Cardiac atrium fibroblast (primary cell): ENCODE measurements at places on chromosomes 16 and 17. TPM values are rescaled to one million over a fixed set of nuclear protein-coding genes. Genes with fewer than 3 reads are reported as not detected.

Gene SCNN1G
- not detected in 2 replicates for total RNA-seq

Gene FBXL16
- total RNA-seq: 1.9 and 2.9 TPM in 2 replicates

Gene ABCA10
- 0.32 TPM in 1 of 2 replicates, not detected in the other for total RNA-seq

Gene PLLP
- not detected in 2 replicates for total RNA-seq

Gene TBC1D3C
- total RNA-seq: 0.54 TPM in 1 of 2 replicates, not detected in the other

Gene BICDL2
- 0.16 TPM in 1 of 2 replicates, not detected in the other for total RNA-seq

Gene SPATA22
- not detected in 2 replicates for total RNA-seq

Gene C16orf74
- 5.1 and 7.9 TPM in 2 replicates for total RNA-seq

Gene TBC1D3G
- total RNA-seq: not detected in 2 replicates

Gene TBC1D3K
- total RNA-seq: not detected in 2 replicates

Gene KRTAP2-3
- total RNA-seq: not detected in 2 replicates

Gene HOXB9
- total RNA-seq: not detected in 2 replicates
